ENCODE measurements at places on chromosomes 1 and 21. TPM values are rescaled to one million over a fixed set of nuclear protein-coding genes. Genes with fewer than 3 reads are reported as not detected.

- DNase-seq, result no peak
Measured at GRCh38 chr1:162284206-162284955, 92.3 kb downstream of the SPATA46 start.

DNA sequence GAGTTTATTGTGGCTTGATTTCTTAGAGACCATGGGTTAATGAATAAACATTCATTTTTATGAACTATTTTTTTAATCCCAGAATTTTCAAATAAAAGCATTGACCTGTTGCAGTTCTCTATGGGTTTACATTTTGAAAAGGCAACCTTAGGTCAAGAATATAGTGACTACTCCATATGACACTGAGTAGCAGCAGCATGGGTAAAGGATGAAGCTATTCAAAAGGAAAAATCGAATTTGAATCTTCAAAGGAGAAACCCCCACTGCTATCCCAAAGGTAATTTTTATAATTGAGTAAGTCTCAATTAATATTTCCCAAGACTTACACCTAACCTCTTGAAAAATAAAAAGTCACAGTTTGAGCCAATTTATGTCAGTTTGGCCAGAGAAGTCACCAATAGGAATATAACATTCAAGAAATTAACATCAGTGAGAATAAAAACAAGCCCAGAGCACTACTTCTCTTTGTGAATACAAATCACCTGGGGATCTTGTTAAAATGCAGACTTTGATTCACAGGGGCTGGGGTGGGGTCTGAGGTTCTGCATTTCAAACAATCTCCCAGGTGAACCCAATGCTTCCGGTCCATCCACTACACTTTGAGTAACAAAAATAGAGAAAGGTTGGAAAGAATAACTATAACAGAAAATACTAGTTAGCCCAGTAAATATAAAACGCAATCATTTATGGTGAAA is 39.8 kb downstream of the USP1 start:
- no peak for DNase-seq

The GNG5 gene
- 39.5 TPM for total RNA-seq

GRCh38 chr1:238252033-238252802 is 361.5 kb upstream of the ZP4 start:
- DNase-seq, result no peak

- no peak for DNase-seq
Measured at GRCh38 chr21:28928578-28929420, 63.9 kb downstream of the LTN1 start.

The STX12 gene
- 23.7 TPM for total RNA-seq

GRCh38 chr1:14939527-14940284 is 213.8 kb upstream of the TMEM51 start:
- DNase-seq, result no peak

- no peak for DNase-seq
Measured at GRCh38 chr1:183807549-183808168, 2.7 kb downstream of the RGL1 start.

DNA sequence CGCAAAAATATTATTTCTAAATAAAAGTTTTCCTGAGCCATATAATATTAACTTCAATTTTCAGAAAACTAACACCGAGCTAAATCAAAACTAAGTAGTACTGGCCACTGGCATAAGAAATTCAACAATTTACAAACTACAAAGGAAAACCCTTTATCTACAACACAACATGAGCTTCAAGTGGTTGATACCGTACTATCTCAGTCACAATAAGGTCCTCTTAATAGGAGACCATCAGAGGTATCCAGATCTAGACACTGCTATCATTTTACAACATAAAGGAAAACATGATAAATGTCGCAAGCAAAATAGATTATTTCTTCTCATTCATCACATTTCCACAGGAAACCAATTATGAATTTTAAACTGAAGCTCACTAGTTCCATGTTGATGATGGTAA is 39.5 kb downstream of the GATAD2B start:
- no peak for DNase-seq

GRCh38 chr1:197170538-197170937 is 24.1 kb upstream of the ASPM start:
- no peak for DNase-seq

- no peak for DNase-seq
Measured at GRCh38 chr21:14699433-14700407, 153.6 kb upstream of the SAMSN1 start.

The AADACL4 gene
- total RNA-seq, result not detected

DNA sequence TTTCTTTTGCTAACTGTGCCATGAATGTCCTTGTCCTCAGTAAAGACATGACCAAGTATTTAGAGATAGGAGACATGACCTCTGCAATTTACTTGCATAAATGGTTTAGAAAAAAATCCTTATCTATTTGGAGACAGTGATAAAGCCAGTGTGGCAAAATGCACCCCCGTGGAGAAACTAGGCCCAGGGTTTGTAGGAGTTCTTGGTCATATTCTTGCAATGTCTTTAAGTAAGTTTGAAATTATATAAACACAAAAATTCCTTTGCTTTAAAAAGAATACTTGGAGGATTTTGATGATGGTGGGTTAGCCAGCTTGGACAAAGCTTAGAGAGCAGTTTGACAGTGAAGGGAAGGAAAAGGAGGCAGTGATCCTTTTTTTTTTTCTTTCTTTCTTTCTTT is 101.9 kb upstream of the SLC45A1 start:
- no peak for DNase-seq

DNA sequence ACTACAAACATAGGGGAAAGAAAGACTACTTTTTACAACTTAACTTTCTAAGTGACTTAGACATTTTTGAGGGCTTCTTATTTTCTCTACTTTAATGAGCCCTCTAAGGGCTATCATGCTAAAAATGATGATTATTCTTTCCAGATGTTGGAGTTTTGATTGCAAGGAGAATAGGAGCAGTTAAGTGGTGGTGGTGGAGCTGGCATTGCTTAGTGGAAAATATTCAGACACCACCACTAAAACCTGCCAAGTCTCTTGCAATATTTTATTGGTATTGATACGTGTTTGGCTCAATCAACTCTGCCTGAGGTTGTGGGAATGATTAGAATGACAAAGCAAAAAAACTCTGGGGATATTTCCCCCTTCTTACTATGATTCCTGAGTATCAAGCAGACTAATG is 82.6 kb upstream of the PTGFR start:
- DNase-seq, result no peak

GRCh38 chr1:46687921-46688509 is 16.4 kb downstream of the TEX38 start:
- DNase-seq, result no peak

The LCE2A gene
- total RNA-seq, result not detected

GRCh38 chr1:183237046-183237445 is 51.0 kb downstream of the LAMC2 start:
- DNase-seq, result no peak

GRCh38 chr1:85124091-85124490 is 75.8 kb upstream of the MCOLN3 start:
- no peak for DNase-seq

The FCRL2 gene
- total RNA-seq, result 3.1 TPM

The KCNN3 gene
- total RNA-seq, result not detected

Data from naive thymus-derived CD8-positive, alpha-beta T cell (primary cell).